Karpas-422 (cell line): ENCODE measurements at places on chromosomes 11 and 22.

DNA sequence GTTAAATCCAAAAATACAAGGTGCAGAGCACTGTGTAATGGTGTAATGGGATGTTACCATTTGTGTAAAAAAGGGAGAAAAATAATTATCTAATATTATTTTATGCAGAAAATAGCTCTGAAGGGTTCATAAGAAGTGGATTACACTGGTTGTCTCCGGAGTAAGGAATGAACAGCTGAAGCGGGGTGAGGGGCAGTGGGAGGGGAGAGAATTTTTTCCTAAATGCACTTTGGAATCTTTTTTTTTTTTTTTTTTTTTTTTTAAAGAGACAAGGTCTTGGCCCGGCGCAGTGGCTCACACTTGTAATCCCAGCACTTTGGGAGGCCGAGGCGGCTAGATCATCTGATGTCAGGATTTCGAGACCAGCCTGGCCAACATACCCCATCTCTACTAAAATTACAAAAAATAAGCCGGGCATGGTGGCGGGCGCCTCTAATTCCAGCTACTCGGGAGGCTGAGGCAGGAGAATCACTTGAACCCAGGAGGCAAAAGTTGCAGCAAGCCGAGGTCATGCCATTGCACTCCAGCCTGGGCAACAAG is 6.8 kb upstream of the POLR3H start:
- no peak for DNase-seq

DNA sequence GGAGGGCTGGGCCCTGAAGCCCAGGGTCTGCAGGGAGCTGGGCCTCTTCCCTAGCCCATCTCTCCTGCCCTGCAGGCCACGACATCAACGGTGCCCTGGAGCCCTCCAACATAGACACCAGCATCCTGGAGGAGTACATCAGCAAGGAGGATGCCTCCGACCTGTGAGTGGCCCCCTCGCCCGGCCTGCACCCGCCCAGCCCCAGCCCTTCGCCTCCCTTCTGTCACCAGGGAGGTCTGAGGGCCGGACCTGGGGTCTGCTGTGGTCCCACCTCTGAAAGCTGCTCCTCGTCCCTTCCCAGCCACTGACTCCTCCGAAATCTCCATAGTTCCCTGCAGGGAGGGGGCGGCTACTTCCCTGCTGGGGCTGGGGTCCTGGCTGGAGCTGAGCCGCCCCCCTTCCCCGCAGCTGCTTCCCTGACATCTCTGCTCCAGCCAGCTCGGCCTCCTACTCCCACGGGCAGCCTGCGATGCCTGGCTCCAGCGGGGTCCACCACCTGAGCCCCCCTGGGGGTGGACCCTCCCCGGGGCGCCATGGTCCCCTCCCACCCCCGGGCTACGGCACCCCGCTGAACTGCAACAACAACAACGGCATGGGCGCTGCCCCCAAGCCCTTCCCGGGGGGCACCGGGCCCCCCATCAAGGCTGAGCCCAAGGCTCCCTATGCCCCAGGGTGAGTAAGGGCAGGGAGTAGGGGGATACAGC is 13.3 kb downstream of the MYRF start:
- no peak for DNase-seq

DNA sequence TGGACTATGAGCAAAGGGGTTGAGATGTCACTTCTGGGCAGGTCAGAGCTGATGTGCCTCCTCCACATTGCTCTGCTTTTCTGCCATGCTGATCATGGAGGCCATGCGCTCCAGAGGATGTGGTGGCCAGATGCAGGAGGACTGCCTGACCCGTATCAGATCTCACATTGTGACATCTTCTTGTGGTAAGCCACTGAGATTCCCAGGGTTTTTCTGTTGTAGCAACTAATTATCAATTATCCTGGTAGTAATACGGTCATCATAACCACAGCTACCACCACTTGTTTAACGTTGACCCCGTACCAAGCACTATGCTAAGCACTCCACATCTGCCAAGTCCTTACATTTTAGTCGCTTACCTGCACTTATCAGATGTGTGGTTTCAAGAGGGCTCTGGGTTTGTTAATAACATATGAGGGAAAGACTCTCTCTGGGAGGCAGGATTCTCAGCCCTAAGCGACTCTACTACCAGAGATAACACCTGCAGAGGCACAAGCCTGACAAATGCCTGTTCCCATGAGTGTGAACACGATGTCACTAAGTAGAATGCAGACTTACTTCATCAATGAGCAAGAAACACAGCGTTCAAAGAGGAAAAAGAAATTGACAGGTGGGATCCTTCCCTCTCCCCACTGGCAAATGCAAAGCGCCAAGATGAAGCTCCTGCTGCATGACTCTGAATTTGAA is 63.6 kb upstream of the TIMP3 start:
- DNase-seq: no peak

GRCh38 chr22:44247346-44247745 is 65.4 kb downstream of the SHISAL1 start:
- no peak for DNase-seq

- no peak for DNase-seq
Measured at GRCh38 chr22:34702279-34702678, 363.7 kb upstream of the ISX start.

GRCh38 chr11:1660111-1660867 is 30.7 kb downstream of the KRTAP5-5 start:
- no peak for DNase-seq

GRCh38 chr11:32161293-32161692 is 70.4 kb downstream of the RCN1 start:
- DNase-seq: no peak

DNA sequence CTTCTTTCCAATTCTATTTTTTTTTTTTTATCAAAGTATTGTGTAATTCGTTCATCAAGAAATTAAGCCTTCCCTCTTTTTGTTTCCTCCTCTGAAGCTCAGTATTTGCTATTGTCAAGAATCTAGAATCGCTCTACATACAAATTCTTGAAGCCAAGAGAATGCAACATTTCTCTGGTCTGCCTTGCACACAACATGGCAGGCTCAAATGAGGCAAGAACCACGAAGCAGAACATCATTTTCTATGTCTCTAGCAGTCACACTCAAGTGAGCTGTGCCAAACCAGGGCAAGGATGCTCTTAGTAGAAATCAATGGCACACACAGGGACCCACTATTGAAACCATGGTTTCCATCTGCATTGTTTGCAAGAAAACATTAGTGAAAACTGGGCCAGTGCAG is 46.7 kb upstream of the SLC1A2 start:
- no peak for DNase-seq

GRCh38 chr11:30106222-30107181 is 89.7 kb upstream of the KCNA4 start:
- DNase-seq: no peak

GRCh38 chr22:19127329-19128008 is 3.6 kb upstream of the TSSK2 start:
- DNase-seq: no peak

GRCh38 chr11:8731647-8732323 is 49.2 kb downstream of the RPL27A start:
- no peak for DNase-seq

DNA sequence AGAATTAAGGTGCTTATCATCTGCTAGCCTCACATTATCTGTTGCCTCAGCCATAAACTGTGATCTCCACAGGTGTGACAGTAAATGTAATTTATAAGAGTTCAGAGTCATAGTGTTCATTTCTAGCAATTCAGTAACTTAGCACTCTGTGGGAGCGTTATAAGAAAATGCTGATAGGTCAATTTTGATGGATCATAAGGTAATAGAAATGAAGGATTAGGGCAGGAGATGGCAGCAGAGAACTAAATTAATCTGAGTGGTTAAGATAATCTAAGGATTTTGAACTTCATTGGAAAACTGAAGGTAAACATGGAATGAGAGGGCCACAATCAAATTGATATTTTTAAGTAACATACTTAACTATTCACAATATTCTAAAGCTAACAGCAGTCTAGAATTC is 26.5 kb upstream of the SLC22A9 start:
- no peak for DNase-seq

DNA sequence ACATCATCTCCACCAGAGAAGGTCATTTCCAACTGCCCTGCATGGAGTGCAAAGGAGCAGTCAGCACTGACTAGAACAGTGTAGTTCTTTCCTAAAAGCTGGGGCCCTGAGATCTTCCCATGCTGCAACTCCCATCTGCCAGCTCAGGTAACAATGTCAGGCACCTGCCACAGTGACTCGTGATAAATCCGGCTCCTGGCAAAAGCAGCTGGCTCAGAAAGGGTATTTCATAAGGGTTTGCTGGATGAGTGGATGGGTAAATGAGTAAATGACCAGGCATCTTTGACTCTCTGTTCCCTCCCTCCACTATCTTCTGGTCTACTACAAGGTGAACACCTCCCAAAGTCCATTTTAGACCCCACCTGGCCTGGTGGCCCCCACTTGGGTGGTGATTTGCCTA is 403.6 kb downstream of the NXPE2 start:
- no peak for DNase-seq

GRCh38 chr11:617912-618682 is 2.3 kb upstream of the IRF7 start:
- no peak for DNase-seq

DNA sequence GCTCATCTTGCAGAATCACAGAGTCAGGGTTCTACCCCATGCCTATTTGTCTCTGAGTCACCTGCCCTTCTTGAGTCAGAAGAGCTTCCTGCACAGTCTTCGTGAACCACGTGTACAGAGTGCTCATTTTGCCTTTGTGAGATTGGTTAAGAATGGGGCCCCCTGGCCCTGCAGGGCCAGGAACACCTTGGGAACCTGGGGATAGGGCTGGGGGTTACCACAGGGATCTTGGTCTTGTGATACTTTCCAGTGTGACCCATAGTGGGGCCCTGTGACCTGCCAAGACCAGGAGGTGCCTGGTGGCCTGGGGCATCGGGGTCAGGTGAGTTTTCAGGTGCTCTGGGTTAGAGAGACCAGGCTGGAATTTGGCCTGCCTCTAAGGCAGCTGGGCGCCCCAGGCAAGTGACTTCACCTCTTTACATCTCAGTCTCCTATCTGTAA is 9.4 kb downstream of the TMPRSS13 start:
- no peak for DNase-seq

DNA sequence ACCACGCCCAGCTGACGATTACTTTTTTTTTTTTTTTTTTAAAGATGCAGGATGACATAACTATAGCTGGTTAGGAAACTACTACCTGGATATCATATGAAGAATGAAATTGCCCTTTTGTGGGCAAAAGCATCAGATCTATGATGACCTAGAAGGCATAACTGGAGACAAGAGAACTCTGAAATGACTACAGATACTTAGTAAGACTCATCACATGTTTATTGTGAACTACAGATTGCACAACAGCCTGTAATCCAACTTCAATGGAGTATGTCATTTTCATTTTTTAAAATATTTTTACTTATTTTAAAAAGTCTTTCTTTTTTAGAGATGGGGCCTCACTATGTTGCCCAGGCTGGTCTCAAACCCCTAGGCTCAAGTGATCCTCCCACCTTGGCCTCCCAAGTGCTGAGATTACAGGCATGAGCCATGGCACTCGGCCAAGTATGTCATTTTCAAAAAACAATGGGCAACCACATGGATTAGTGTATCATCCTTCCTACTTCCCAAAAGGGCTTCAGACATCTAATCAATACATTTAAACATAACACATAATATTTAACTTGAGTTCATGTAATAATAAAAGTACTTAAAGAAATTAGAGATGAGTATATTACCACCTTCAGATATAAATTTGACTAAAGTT is 3.3 kb downstream of the MTMR2 start:
- no peak for DNase-seq

DNA sequence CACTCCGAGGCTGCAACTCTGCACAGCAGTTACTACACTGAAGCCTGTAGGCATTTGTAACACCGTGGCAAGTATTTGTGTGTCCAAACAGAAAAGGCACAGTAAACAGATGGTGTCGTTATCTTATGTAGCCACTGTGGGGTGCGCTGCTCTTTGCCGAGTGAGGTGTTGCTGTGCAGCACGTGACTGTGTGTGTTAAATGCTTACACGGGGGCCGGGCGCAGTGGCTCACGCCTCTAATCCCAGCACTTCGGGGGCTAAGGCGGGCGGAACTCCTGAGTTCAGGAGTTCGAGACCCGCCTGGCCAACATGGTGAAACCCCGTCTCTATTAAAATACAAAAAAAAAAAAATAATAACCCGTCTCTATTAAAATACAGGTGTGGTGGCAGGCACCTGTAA is 11.5 kb downstream of the ZBED4 start:
- no peak for DNase-seq

DNA sequence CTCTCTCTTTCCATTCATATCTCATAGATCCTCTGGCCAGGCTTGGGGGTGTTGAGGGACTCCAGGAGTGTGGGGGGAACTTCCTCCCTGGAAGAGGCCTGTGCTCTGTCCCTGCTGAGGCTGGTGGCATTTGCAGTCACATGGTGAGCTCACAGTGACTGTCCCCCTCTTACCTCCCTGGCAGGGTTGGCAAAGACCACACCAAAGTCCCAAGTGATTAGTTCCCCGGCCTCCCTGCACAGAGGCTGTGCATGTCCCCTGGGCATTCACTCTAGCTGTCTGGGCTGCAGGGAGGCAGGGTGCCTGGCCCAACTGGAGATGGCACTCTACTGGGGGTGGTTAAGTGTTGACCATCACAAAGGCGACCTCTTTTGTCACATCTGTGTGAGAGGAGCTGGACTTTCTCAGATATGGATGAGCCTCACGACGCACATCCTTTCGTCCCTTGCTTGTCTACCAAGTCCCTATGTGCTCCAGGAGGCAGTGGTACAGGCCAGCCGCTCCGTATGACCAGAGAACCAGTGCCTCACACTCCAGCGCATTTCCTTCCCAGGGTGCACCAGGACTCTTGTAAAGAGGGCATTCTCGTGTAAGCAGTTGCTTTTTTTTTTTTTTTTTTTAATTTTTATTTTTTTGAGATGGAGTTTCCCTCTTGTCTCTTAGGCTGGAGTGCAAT is 8.8 kb downstream of the TANGO2 start:
- no peak for DNase-seq

- DNase-seq: no peak
Measured at GRCh38 chr11:17256512-17256911, 20.0 kb upstream of the NUCB2 start.

DNA sequence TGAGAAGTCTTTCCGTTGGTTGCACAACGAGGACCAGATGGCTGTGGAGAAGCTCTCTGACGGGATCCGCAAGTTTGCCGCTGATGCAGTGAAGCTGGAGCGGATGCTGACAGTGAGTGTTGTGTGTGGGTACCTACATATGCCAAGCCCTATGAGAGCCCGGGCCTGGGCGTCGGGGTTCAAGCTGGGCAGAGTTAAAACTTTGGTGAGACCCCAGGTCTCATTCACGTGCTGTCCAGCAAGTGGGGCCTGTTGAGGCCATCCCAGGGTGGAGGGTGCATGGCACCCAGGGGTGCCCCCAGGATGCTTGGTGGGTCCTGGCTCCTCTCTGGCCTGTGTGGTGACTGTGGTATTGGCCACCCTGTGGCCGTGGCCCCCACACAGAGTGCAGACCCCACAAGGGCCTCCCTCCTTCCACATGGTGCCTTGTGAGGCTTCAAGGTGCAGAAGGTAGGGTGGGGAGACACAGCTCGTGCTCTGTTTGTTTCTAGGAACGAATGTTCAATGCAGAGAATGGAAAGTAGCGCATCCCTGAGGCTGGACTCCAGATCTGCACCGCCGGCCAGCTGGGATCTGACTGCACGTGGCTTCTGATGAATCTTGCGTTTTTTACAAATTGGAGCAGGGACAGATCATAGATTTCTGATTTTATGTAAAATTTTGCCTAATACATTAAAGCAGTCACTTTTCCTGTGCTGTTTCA is 12.8 kb downstream of the GATD1 start:
- no peak for DNase-seq

- no peak for DNase-seq
Measured at GRCh38 chr22:39627865-39628562, 57.5 kb downstream of the CACNA1I start.
